ENCODE measurements at places on chromosomes 16 and 17.

DNA sequence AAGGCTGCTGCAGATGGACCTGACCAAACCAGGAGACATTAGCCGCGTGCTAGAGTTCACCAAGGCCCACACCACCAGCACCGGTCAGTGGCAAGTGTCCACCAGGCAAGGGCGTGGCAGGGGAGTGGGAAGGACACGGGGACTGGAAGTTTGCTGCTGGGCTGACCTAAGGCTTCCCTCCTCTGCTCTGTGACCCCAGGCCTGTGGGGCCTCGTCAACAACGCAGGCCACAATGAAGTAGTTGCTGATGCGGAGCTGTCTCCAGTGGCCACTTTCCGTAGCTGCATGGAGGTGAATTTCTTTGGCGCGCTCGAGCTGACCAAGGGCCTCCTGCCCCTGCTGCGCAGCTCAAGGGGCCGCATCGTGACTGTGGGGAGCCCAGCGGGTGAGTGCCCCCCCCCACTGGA is 4.8 kb downstream of the HSD11B2 start:
- no peak for DNase-seq

GRCh38 chr17:4739122-4740024 is at the start of the genes CXCL16 and ZMYND15:
Gene CXCL16 (minus strand): TSS chr17:4739928. CDS start chr17:4739339, 589 bp downstream.
Gene ZMYND15 (plus strand): TSS chr17:4739833. CDS start chr17:4740549, 716 bp downstream.
- no peak for DNase-seq

GRCh38 chr16:23709536-23709935 is 3.5 kb downstream of the ERN2 start:
- DNase-seq = no peak

DNA sequence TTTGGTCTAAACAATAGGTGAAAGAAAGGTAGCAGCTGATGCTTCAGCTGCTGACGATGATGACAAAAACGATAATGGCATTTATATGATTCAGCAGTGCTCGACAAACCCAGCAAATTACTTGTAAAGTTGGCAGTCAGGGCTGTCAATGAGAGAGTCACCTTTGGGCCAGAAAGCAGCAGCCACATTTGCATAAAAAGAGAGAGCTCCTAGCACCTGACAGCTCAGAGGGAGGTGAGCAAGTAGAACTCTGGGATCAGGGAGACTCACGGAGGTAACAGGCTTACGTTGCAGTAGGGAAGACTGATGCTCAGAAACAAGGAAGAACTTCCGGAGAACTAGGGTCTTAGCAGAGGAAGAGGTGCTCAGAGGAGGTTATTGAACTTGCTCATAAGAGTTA is 291.9 kb upstream of the ZFHX3 start:
- no peak for DNase-seq
